ENCODE measurements at places on chromosomes 11 and 22.

GRCh38 chr11:77503006-77503405 is 29.1 kb upstream of the PAK1 start:
- DNase-seq: no peak

- no peak for DNase-seq
Measured at GRCh38 chr22:23898006-23898974, 4.1 kb downstream of the MIF start.

GRCh38 chr22:20084547-20085413 is 4.7 kb downstream of the DGCR8 start:
- DNase-seq: no peak

DNA sequence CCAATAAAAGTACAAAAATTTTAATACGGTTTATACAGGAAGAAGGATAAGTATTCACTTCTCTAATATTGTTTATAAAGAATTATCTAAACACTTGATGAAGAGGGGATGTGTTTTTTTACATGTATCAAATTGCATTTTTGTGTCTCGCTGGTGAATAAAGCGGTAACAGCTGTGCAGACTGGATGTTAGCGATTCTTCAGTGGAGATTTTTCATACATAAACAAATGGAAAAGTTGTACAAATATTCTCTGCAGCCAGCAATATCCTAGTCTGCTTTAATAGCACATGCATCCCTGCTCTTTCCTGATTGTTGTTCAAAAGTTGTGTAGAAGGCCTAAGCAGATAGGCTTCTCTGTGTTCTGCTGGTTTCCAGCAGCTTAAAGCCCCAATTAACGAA is 369.3 kb downstream of the SOX6 start:
- DNase-seq: no peak

- DNase-seq: no peak
Measured at GRCh38 chr11:18065572-18065971, 19.5 kb upstream of the TPH1 start.

GRCh38 chr22:22422629-22423112 is 85.9 kb downstream of the ZNF280B start:
- peak; percentile 46 for DNase-seq

- no peak for DNase-seq
Measured at GRCh38 chr11:115334932-115335788, 169.1 kb downstream of the CADM1 start.

DNA sequence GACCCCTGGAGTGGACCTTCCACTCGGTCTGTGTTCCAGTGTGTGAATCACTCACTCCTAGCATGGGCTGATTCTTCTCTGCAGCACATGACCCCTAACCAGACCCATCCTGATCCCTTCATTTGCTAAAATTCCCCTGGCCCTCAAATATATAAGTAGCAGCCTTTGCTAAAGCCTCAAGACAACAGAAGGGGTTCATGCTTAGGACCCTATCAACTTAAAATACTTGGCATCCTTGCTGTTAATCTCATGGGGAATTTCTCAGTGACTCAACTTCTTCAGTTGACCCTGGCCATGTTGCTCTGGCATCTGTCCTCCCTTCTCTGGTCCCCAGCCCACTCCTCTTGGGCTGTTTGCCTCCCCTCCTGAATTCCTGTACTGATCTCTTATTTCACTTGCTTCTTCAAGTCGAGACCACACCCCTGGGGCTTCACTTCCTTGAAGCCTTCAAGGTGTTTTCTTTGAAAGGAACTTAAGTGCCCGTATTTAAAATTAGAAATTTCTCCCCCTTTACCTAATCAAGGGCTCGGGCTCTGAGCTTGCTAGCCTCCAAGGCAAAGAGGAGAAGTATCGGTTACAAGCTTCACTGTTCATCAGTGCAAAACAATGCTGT is 23.6 kb downstream of the NNMT start:
- DNase-seq: no peak

DNA sequence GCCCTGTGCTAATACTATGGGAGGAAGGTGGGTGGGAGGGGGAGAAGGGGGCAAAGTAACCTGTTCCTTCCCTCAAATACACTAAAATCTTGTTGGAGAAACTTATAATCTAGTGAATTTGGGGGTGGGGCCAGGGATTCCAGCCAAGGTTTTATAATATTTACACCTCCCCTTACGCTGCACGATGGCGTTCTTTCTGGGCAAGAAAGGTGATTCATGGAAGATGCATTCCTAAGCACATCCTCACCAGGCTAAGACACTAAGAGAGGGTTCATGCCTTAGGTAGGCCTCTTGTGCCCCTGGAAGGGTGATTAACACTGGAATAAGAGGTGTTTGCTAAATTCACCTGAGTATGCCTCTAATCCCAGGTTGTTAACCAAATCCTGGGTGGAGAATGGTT is 82.6 kb downstream of the BARX2 start:
- DNase-seq: no peak

DNA sequence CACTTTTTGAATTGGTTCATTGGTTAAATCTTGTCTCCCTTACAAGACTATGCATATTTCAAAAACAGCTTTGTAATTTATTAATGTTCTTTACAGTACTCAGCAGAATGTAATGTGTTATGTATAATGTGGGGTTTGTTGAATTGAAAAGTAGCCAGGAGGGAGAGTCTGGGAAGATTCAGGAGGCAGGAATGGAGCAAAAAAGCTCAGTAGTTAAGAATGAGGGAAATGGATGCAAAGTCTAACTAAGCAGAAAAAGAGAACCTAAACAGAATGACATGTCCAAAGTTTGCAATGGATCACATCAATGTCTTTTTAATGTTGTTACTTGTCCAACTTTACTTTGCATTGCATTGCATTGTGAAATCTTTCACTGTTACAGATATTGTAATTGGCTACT is 86.5 kb upstream of the CARD18 start:
- DNase-seq: no peak

DNA sequence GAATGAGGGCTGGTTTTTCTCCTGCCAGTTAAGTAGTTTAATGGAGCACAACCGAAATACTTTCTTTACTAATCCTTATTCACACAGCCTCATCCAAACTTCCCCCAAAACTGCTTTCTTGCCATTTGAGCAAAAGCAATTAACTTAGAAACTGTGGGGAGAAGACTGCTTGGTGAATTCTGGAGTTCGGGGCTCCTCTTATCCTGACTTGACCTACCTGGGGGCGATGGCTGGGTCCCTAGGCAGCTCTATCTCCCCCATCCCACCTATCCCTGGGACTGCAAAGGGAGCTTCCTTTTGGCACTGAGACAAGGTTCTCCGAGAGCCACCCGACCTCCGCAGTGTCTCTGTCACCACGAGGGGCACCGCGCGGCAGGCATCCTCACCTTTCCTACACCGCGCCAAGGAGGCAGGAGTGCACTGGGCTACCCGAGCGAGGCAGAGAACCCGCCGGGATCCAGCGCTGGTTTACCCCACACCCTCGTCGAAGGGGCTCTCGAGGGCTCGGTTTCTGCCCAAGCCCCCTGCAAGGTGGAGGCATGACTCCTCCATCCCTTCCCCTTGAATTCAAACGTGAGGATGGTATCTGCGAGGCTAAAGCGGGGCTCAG is 759 bp downstream of the DESI1 start:
- peak; percentile 40 for DNase-seq

- no peak for DNase-seq
Measured at GRCh38 chr22:47086596-47087248, 324.3 kb downstream of the TBC1D22A start.

GRCh38 chr11:114705280-114706024 is 27.1 kb downstream of the NXPE2 start:
- no peak for DNase-seq

DNA sequence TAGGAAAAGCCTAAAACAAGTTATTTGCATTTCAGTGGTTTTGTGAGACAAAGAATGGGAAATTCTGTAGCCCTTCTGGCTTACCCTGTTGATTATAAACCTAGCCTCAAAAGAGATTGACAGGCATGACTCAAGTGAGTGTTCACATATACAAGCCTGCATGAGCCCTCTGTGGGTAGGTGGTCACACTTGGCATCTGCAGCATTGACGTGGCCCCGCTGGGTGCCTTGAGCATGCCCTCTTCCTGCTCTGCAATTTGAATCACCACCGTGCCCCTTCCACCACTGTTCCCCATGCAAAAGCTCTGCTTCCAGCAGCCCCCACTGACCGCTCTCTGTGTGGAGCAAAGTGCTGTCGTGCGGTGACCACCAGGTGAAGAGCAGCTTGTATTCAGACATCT is 21.0 kb upstream of the ADSL start:
- peak; percentile 85 for DNase-seq

GRCh38 chr11:21461701-21462100 is 731.2 kb upstream of the ANO5 start:
- DNase-seq: no peak

GRCh38 chr11:109968299-109968698 is 124.9 kb upstream of the ZC3H12C start:
- no peak for DNase-seq

GRCh38 chr11:30914143-30914762 is 328.1 kb upstream of the MPPED2 start:
- DNase-seq: no peak

- no peak for DNase-seq
Measured at GRCh38 chr11:67013511-67014045, 9.4 kb upstream of the SYT12 start.

GRCh38 chr22:48579043-48579927 is 1248.4 kb downstream of the BRD1 start:
- no peak for DNase-seq

- no peak for DNase-seq
Measured at GRCh38 chr22:17964643-17965042, 59.7 kb downstream of the MICAL3 start.

- DNase-seq: no peak
Measured at GRCh38 chr11:100761841-100762240, 74.8 kb downstream of the ARHGAP42 start.

- DNase-seq: no peak
Measured at GRCh38 chr11:85582111-85582510, 45.0 kb downstream of the DLG2 start.

DNA sequence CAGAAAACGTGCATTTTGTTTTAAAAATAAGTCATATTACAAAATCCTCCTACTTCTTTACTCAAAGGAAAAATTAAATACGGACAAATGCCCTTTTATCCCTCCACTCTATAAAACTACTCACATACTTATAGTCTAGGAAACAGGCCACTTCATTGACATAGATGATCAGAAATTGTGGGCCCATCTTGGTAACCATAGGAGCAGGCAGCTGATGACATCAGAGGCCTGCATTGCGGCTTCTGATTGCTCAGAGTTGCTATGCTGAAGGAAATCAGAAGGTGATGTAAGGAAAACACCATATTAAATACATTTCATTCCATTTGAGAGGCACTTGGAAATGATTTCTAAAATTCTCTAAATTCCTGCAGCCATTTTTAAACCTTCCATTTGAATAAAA is 27.0 kb downstream of the FAM76B start:
- no peak for DNase-seq

- DNase-seq: no peak
Measured at GRCh38 chr11:88102598-88102934, 72.7 kb downstream of the RAB38 start.

DNA sequence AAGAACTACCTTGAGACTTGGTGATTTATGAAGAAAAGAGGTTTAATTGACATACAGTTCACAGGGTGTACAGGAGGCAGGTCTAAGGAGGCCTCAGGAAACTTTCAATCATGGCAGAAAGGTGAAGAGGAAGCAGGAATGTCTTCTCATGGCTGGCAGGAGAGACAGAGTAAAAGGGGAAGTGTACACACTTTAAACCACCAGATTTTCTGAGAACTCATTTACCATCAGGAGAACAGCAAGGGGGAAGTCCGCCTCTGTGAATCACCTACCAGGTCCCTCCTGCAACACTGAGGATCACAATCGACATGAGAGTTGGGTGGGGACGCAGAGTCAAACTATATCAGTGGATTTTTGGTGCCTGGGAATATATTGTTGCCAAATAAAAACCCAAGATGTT is 40.3 kb upstream of the OR5D13 start:
- no peak for DNase-seq

DNA sequence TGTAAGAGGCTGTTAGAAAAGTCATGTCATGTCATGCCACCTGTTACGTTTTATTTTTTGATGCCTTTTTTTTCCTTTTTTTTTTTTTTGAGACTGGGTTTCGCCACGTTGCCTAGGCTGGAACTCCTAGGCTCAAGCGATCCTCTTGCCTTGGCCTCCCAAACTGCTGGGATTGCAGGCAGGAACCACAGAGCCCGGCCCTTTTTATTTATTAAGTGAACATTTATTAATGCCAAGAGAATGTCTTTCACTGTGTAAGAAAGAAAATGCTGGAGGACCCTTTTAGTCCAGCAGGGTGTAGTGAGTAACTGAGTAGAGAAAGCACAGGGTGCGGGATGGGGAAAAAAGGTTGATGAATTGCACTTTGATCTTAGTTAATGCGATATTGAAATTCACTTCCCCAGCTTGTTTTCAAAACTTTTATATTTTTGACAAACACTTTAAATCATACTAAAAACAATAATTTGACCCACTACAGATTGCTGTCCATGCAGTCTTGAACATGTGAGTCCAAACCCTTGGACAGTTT is 2.3 kb upstream of the XBP1 start:
- no peak for DNase-seq

DNA sequence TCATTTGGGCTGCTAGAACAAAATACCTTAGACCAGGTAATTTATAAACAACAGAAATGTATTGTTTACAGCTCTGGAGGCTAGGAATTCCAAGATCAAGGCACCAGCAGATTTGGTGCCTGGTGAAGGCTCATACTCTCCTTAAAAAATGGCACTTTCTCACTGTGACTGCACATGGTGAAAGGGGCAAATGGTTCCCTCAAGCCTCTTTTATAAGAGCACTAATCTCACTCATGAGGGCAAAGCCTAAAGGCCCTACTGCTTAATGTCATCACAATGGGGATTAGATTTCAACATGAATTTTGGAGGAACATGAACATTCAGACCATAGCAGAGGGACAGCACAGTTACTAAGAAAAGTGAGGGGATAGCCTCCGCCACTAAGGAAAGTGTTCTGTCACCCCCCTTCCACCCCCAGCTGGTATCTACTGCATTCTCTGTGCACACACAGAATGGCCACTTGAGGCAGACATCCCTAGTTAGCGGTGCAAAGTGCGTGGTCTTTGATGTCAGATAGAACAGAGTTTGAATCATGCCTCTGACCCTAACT is 47.2 kb upstream of the CEP295 start:
- peak; percentile 24 for DNase-seq

- DNase-seq: no peak
Measured at GRCh38 chr11:133526790-133527189, 5.5 kb downstream of the OPCML start.

DNA sequence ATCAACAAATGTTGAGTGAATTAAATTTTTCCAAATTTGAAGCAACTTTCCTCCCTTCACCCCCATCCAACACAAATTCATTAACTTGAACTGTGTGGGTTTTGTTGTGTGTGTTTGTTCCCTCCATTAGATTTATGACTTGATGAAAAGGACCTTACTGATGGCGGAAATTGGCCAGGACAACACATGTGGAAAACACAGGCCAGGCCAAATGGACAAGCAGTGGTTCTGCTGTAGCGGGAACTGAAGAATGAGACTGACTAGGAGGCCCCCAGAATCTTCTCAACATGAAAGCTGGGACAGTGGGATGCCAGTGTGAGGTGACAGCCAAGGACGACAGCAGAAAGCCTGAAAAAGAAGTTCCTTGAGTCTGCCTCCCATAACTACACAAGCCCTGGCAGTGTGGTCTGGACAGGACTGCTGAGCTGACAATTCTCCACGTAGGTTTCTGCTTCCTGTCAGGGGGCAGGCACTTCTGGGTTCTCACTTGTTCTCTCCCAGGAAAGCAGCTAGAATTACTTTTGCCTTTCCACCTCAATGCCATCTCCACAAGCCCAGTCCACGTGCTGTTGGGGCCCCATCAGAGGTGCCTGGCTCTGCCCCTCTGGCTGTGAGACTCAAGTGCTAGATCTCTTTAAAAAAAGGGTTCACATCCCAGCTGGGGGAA is 94.3 kb downstream of the ETS1 start:
- peak; percentile 45 for DNase-seq

Data from CD4-positive, alpha-beta memory T cell (primary cell).